ENCODE measurements at places on chromosomes 2 and 18.

DNA sequence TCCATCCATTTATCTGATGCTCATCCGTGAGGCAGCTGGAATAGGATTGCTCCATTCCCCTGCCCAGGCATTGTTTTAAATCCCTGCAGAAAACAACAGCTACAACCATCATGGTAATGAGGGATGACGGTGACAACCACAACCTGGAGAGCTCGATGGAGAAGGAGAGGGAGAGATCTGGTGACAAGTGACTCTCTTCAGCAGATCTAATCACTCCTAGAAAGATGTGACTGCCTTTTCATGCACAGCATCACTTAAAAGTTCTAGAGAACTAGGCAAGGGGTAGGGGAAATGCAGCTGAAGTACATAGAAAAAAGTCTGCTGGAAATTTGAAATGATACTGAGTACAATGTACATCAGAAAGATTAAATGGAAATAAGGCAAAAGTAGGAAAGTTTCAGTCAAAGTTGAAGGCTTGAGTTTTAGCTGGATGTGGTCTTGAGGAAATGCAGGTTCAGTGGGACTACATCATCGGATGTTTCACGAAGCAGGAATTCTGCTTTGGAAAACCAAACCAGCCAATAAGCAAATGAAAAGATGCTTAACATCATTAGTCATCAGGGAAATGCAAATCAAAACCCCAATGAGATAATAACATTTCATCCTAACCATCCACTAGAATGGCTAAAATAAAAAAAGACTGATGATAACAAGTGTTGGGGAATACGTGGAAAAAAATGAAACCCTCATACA lies 6.8 kb upstream of the ARHGAP25 start:
- DNase-seq: no peak

- no peak for DNase-seq
Observed at GRCh38 chr18:42339372-42339771, 384.3 kb downstream of the PIK3C3 start.

DNA sequence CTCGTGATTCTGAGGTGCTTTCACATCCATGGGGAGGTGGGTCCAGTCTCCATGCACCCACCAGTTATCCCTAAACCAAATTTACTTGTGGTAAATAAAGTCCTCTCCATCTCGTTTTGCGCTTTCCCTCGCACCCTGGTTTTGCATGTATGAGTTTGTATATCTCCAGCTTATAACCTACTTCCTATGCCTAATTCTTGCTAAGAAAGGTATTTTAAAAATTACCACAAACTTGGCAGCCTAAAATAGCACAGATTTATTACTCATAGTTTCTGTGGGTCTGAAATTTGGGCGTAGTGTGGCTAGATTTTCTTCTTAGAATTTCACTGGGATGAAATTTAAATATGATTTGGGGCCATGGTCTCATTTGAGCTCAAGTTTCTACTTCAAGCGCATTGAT lies 511.5 kb downstream of the NYAP2 start:
- no peak for DNase-seq

- peak; percentile 60 for DNase-seq
Observed at GRCh38 chr18:63974991-63975390, 5.1 kb downstream of the SERPINB8 start.

DNA sequence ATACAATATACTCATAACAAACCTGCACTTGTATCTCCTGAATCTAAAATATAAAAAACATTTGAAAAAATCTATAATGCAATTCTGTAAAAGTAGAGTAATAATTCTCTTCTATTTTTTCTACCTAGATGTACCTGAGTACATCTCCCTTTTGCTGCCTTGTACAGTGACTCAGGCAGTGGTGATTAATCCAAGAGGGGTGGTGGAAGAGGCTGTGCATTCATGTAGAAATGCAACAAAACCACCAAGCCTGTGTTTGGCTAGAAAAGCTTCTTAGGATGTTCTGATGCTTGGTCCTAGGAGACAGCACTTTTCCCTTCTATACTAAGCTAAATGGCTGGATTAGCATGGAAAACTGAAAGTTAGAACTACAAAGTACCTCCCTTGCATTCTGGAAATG lies 245.8 kb downstream of the DPP10 start:
- DNase-seq: no peak

DNA sequence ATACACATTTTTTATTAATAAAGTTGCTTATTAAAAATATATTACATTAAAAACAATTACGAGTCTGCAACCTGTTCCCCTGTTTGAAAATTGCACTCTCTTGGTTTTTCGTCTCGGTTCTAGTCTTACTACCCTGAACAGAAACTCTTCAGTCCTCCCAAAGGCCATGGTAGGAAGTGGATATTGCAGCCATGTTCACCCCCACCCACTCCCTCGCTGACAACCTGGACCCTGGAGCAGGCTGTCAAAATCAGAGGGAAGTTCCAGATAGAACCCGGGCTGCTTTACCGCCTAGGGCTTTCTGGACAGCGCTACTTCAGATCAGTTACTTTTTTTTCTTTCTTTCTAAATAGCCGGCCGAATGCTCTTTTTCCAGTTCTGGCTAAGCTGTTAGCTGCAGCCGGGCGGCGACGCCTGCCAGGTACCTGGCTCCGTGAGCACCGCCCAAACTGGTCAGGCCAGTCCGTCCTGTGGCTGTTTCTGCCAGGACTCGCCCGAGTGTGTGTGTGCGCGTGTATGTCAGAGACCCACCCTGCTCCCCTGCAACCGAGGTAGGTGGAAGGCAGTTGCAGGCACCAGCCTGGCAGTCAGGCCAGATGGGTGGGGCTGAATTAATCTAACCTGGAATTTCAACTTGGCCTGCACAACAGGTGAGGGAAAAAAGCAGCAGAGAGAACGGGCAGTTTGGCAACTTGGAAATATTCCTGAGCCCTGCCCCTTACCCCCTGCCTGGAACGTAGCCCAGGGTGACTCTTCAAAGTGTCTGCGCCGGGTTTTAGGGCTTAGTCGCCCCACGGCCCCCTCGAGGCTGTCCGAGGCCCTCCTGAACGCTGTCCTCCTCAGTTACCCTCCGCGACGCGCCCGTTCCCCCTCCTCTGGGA lies 1.1 kb upstream of the TET3 start:
- no peak for DNase-seq

- no peak for DNase-seq
Observed at GRCh38 chr2:143152637-143153036, 23.4 kb downstream of the ARHGAP15 start.

DNA sequence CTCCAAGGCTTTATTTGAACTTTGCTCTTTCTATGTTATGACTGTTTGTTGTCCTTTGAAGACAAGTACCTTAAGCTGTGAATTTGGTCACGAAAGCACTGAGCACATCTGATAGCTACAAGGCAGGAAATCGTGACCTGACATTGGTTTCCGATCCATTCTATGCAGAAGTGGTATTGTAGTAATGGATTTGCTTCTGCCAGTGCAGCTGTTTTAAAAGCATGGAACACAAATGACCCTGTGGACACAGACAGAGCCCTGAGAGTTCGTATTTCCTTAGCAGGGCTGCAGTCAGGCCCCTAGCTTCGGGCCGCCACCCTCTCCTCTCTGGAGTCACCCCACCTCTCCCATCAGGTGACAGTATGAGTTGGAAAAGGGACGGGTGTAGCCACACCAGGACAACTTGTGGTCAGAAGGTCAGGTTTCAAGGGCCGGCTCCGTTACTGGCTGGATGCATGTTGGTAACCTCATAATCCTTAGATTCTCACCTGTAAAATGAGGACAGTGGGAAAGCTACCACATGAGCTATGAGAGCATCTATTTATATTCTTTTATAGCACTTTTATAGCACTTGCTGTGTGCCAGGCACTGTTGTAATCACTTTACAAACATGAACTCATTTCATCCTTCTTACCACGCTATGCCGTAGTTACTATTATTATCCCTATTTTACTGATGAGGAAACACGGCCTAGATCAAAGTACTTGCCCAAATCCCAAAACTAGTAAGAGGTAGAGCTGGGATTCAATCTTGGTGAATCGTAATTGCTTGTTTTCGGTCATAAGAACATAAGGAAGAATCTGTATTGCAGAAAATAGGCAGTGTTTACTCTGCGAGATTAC lies 70.2 kb downstream of the SPATS2L start:
- no peak for DNase-seq

DNA sequence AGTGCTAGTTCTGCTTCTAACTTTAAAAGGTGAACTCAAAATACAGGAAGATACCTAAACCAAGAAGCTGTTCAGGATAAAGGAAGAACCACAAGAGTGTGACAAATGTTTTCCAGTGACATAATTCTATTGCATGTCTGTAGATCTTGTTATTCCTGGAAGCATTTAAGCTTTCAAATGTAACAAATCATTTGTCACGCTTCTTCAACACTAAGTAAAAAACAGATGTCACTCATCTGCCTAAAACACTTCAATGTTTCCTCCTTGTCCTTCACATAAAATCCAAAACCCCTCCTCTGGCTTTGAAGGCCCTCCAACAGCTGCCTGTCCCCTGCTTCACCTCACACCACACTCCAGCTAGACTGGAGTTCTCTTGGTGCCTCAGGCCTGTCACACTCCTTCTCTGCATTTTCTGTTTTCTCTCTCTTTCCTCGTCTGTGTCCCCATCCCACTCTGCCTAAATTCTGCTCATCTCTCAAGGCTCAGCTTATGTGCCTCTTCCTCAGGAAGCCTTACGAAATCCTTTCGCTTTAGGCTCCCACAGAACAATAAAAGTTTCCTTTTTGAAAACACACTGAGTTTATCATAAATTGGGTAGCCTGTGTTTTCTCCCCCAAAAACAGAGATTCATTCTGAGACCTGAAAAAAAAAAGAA lies 6.4 kb upstream of the CLEC4F start:
- no peak for DNase-seq

- no peak for DNase-seq
Observed at GRCh38 chr2:133571249-133571648, 3.0 kb upstream of the NCKAP5 start.

GRCh38 chr18:23733895-23734294 lies 44.6 kb downstream of the LAMA3 start:
- no peak for DNase-seq

- DNase-seq: peak; percentile 84
Observed at GRCh38 chr2:241217320-241218031, 29.0 kb downstream of the ANO7 start.

DNA sequence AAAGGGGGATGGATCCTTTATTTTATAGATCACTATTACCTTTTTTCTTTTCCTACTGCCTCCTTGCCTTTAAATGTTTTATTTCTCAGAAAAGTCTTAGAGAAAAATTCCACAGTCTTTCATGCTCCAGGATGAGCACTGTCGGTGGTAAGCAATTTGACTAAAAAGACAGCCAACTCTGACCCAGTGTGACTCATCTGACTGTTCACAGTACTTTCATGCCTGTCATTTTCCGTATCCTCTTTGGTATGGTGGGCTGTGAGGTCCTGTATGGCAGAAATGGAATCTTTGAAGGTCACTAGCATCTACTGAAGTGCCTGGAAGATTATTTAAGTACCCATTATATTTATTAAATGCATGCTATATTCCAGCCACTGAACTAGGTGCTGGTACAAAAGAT lies 2.1 kb upstream of the RFTN2 start:
- peak; percentile 39 for DNase-seq

All from adipocyte (in vitro differentiated cells).